ENCODE measurements at places on chromosomes 2 and 18.

DNA sequence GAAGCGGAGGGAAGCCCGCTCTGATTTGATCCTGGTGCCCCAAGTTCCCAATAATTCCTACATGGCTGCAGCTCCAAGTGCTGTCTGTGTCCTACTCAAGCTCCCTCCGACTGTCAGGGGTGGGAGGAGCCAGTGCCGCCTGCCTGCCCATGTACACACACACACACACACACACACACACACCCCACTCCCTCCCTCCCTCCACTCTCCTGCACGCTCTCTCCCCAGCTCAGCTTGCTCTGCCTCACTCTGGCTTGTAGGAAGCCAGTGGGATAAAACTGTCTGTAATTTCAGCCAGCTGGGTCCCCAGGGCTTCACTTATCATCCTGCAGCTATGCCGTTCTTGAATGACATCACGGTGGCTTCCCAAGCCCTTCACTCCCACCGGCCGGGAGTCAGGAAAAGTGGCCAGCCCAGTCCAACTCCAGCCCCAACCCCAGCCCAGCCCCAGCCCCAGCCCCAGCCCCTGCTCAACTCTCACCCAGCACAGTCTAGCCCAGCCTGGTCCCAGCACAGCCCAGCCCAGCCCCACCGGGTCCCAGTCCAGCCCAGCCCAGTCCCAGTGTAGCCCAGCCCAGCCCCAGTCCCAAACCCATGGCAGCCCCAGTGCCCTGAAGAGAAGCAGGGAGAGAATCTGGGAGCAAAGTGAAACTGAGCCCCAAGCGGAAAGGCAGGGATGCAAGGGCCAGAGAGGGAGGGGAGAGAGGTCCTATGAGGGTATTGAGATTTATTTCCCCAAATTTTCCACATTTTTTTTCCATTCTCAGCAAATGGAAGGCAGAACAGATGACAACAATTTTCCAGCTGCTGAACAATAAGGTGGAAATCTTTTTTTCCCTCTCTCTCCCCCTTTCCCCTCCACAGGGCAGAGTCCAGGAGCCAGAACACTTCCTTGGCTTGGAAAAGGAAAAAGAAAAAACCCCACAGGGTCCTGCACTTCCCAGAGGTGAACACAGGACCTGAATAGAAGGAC lies 144.0 kb downstream of the TNS1 start:
- DNase-seq: no peak

GRCh38 chr2:122340246-122340645 lies 584.8 kb downstream of the TSN start:
- DNase-seq: no peak

GRCh38 chr18:13565228-13565627 lies 161.1 kb downstream of the FAM210A start:
- no peak for DNase-seq

DNA sequence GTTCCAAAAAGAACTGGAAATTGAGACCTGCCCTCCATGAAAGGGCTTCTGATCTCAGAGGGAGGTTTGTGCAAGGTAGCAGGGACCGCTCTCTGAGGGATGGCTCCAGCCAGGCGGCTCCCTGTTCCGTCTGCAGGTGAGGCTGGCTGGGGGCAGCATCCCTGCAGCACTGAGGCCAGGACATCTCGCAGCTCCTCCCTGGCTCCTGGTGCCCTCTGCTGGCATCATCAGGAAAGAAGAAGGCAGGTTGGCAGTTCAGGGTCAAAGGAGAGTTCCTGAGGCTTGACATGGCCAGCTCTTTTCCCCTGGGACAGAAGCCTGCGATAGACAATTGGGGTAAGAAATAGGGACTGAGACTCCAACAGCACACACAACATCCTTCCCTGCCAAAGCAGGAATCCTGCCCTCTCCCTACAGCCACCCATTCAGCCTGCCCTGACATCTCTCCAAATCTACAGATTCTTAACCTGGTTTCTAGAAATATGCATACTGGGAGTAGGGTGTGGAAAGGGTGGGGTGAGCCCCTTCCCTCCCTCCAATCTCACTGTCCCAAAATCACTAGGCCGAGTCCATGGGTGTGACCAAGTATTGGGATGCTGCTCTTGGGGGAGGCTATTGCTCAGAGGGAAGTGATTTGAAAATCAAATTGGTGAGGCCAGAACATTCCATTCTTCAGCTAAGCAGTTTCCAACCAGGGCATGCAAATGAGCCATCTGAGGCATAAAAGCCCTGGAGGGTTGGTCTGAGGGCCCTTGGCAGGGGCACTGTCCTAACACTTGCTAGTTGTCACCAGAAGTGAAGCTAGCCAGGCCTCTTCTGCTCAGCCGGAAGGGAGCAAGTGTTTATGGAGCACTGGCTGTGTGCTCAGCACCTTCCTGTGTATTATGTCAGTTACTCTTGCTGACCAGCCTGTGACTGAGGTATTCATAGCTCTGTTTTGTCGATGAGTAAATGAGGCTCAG lies 185.4 kb downstream of the TFCP2L1 start:
- no peak for DNase-seq

GRCh38 chr2:238700117-238700457 lies 147.8 kb upstream of the TWIST2 start:
- DNase-seq: no peak

DNA sequence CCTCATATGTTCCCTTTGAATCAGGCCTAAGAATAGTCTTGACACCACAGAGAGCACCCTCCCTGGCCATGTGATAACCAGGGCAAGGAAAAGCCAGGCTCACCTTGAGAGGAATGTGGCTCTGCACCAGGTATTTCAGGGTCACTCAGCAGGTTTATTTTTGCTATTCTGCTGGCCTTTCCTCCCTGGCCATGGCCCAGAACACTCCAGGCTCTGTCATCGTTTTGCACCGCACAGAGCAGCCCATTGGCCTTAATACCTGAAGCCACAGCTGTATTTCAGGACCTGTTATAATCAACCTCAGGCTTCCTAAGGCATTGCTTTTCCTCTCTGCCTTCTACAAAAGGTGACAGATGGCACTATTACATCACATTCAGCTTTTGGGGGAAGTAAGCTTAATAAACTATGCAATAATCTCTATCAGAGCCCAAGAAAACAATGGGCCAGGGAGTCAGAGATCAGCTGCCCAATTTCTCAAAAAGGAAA lies 668.3 kb downstream of the IRS1 start:
- DNase-seq: no peak

DNA sequence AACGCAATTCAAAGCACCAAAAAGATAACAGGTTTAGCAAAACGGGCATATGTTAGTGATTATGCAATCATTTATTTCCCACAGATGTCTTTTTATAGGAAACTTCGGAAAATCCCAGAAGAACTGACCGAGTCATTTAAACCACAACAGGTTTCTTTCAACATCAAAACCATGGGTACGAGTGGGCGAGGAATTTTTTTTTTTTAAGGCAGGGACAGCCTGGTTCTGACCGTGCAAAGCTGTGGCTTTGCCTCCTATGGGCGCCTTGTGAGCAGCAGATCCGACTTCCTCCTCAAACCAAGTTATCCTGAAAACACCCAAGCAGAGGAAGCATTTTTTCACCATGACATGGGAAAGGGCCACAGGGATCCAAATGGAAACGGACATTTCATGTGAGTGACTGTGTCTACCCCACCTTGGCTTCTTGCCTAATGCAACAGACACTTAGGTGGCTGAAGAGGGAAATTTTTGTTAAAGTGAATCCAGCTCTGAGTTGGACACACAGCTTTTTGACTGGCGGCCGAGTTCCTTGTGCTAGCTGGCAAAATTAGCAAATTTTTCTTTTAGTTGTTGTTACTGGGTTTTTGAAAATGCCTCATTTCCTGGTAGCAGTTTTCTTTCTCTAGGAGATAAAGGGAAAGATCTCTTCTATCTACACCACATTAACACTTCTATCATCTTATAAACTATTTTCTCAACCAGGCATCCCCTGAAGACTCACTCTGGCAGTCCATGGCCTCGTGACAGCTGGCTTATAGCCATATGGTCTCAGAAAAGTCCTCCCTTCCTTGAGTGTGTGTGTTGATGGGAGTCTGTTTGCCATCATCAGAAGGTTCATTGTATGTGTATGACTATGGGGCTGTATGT lies 487.4 kb upstream of the ZEB2 start:
- DNase-seq: peak; percentile 64

- DNase-seq: no peak
Observed at GRCh38 chr2:177767768-177768167, 304.8 kb downstream of the PDE11A start.

- no peak for DNase-seq
Observed at GRCh38 chr2:234885118-234885517, 66.7 kb upstream of the SH3BP4 start.

DNA sequence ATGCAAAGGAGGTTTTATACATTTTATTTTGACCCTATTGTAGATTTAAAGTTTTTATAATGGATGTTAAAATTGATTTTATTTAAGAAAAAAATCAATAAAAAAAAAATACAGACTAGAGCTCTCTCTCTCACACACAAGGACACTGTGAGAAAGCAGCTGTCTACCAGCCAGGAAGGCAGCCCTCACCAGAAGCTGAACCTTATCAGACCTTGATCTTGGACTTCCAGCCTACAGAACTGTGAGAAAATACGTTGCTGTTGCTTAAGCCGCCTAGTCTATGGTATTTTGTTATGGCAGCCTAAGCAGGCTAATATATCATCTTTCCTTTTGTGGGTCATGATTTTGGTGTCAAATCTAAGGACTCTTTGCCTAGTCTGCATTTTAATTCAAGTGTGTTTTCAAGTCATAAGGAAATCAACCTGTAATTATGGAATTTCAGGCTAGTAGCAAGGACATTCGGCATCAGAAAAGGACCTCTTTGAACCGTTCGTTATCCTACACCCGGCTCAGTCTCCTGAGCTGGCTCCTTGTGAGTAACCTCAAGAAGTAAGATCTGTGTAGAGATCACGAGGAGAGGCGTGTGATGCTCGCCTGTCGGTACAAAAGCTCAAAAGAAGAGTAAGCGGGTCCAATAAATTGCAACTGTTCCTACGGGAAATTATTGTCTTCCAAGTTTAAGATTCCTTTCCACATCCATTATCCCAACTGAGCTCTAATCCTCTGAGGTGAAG lies 98.2 kb downstream of the PDCL3 start:
- DNase-seq: no peak

Measured in pulmonary artery endothelial cell (primary cell).